ENCODE measurements at places on chromosomes 12 and 14.

- no peak for DNase-seq
Measured at GRCh38 chr12:111870706-111871105, 28.7 kb downstream of the MAPKAPK5 start.

DNA sequence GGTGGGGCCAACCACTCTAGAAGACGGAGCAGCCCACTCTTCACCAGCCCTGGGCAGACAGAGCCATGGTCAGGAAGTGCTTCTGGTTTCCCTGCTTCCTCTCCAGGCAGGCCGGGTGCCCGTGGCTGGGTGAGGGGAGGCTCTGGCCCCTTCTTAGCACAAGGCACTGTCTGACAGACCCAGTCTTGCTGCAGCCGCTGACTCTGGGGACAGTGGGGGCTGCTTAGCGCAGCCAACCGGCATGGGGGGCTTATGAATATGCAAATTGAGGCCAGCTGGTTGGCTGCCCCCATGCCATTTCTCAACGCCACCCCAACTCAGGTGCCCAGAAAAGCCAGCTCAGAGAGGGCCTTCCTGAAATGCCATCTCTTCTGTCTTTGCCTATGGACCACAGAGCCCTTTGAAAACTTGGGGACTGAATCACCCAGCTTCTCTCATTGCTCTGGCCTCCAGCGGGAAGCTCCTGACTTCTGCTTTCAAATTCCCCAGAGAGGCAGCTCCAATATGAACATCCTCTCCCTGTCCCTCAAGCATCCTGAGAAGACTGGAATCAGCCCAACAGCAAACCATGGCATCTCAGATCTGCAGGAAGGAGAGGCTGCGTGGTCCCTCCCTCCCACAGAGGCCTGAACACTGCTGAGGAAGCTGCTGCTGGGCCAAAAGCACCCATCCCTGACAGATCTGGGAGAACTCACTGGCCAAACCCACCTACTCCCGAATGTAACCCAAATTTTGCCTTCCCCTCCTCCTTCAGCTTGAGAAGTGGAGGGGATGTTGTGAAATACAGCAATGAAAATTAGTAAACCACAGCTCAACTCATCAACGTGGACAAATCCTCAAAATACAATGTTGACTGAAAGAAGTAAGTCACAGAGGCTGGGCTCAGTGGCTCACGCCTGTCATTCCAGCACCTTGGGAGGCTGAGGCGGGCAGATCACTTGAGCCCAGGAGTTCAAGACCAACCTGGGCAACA is at the start of gene PROX2:
PROX2 (minus strand) TSS at position 205 of the 973 bp plus-strand sequence. CDS start 12,311 bp downstream, outside the sequence.
- DNase-seq, result peak; percentile 42

DNA sequence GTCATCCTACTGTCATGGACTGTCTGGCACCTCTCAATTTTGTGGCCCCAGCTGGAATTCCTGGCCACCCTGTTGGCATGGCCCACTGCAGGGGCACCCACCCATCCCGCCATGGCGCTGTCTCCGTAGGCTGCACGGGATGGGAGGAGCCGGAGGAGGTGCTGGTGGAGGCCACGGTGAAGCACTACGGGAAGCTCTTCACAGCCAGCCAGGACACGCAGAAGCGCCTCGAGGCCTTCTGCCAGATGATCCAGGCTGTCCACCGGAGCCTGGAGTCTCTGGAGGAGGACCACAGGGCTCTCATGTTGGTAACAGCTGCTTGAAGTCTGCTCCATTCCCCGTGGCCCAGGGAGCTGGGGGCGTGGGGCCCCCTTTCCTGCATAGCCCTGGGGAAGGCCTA is 3.9 kb downstream of the CCDC197 start:
- DNase-seq, result no peak

DNA sequence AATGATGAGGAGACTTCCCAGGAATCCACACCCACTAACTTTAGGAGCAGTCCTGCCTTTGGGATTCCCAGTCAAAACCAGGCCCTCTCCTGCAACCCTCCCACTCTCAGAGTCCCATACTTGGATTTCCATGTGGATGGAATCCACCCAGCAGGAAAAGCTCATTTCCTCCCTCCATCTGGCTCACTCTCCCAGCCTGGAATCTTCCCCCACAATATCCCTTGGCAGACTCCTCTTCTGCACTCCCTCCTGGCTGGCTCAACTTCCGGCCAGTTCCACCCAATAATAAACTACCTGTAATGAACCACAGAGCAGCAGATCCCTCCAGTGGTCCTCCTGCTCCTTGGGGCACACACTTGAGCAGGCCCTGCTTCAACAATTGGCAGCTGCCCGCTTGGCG is 102.8 kb upstream of the EGLN3 start:
- DNase-seq, result no peak

DNA sequence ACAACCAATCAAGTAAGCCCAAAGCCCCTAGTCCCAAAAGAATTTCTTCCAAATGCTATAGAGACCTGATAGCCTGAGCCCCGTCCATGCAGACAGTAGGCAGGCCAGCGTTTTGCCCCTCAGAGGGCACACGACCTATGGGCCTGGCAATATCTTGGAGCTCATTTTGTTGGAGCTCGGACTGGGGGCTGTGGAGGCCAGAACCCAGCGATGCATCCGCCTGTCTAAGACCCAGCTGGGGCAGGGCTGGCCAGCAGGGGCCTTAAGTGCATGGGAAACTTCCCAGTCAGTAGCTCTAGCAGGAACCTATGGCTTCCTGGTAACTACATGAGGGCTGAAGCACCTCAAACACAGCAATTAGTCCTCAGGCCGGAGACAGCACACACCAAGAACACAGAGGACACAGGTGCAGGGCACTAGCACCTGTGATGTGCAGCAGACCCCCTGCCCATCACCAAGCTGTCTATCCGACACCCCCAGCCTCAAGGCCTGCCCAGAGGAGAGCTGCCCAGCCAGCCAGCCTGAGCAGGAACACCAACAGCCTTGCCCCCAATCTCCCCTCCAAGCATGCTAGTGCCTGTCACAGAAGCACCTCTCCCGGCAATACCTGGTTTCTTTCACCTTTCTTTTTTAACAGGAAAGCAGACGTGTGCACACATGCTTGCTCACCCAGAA is 50.8 kb downstream of the ARL6IP4 start:
- no peak for DNase-seq

- DNase-seq, result no peak
Measured at GRCh38 chr14:87312169-87312893, 680.7 kb downstream of the GALC start.

DNA sequence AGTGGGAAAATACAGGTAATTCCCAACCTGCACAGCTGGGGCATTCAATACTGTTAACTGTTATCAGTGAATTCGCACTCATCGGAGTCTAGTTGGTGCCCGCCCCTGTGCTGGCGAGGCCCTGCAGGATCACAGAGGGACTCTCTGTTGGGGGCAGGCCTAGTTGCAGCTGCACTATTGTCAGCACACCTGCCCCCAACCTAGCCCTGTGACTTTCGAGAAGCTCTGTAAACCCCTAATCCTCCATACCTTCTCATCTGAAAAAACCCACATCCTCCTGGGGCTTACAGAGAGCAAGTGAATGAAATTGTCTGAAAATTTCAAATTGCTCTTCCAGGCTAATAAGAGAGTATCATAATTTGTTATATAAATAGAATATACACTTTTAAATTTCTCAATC is 132.2 kb upstream of the NUDT4 start:
- DNase-seq, result peak; percentile 18

- DNase-seq, result no peak
Measured at GRCh38 chr14:65045006-65045405, 57.3 kb downstream of the MAX start.

DNA sequence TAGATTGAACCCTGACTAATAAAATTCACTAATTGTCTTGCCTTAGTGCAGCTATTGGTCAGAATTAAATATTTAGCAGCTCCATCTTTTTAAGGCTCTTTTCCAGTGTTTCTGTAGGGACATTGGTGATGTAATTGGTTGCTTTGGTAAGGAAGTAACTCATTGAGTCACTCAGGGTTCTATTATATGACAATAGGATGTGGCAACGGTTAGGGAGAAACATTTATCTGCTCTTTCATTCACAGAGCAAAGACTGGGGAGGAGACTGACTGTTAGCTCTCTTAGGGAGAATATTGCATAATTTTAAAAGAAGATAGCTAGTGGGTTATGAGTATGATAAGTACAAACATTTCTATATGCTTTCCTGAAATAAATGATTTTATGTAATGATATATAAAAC is 616.5 kb downstream of the TRHDE start:
- no peak for DNase-seq

GRCh38 chr14:104532191-104532555 is 47.4 kb upstream of the C14orf180 start:
- DNase-seq, result no peak

GRCh38 chr14:97788364-97788763 is 991.2 kb downstream of the VRK1 start:
- DNase-seq, result no peak

DNA sequence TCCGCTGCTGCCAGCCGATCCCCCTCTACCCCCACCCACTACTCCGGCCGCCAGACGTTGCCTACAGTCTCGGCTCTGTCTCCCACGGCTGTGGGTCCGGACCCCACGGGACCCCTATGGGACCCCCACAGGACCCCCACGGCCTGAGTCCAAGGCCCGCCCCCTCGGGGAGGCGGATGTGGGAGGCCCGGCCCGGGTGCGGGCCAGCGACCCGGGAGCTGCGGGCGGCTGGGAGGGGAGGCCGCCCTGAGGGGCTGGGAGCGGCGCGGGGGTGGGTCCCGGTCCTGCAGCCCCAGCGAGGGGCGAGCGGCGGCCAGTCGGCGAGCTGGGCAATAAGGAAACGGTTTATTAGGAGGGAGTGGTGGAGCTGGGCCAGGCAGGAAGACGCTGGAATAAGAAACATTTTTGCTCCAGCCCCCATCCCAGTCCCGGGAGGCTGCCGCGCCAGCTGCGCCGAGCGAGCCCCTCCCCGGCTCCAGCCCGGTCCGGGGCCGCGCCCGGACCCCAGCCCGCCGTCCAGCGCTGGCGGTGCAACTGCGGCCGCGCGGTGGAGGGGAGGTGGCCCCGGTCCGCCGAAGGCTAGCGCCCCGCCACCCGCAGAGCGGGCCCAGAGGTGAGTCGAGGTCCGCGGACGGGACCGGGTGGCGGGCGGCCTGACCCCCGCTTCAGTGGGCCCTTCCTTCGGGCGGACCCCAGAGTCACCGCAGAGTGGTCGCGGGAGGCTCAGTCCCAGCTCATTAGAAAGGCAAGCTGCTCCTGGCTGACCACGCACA is at the start of gene ACVRL1:
ACVRL1 (plus strand) TSS at position 422 of the 773 bp plus-strand sequence. CDS start 4,971 bp downstream, outside the sequence.
- DNase-seq, result no peak

GRCh38 chr12:44286336-44286735 is 450.5 kb downstream of the TMEM117 start:
- no peak for DNase-seq

DNA sequence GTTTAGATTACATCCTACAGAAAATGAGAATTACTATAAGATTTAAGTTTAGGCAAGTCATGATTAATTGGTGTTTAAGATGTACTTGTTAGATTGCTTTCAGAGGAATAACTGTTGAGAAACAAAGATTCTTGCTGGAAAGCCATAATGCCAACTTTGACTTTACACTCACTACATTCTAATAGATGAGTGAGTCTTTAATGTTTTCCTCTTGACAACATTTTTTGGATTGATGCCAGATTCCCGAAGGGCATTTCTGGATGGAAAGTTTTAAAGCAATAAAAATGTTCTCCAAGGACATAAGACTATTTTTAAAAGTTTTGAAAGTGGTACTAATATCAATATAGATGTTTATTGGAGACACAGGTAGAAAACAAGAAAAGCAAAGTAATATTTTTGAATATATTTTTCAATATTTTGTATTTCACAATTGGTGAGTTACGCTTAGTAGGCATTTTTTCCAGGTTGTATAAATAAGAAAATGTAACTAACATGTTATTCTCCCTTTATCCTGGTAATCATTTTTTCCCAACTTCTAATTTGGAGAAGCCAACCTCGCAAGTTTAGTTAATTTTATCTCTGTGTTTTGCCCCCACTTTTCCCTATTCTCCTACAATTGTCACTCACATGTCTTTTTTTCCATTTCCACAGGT is 307.3 kb downstream of the CEP128 start:
- DNase-seq, result no peak

DNA sequence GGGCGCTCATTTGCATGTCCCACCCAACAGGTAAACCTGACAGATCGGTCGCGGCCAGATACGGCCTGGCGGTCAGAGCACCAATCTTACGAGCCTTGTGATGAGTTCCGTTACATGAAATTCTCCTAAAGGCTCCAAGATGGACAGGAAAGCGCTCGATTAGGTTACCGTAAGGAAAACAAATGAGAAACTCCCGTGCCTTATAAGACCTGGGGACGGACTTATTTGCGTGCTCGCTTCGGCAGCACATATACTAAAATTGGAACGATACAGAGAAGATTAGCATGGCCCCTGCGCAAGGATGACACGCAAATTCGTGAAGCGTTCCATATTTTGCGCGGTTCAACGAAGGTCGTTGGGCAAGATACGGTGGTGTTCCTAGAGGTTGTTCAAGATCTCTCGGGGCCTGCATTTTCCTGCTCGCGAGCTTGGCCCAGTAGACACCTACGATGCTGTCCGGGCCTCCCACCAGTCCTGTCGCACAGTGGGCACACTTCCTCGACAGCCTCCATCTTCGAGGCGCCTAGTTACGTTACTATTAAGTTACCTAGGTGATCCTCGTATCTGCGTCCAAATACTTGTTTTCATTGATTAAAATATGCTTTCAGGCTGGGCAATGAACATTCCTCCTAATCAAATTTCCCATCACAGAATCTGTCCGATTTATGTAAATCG is at the start of gene RNU6-7:
RNU6-7 (plus strand) TSS at position 230 of the 675 bp plus-strand sequence.
- no peak for DNase-seq

DNA sequence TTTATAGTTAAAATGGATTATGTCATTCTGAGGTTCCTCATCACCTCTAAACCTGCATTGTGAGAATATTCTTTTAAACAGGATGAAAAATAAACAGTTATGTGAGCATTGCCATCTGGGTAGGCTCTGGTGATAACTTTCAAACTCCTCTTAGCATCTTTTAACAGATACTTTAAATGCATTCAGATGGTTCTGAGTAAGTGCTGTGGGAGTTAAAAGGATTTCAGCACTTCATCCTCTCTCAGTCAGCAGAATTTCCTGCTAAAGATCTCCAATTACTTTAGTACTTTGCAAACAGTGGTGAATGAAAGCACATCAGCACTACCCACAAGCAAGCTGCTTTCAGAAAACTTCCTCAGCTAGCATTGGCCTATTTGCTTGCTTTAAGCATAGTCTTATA is 59.3 kb upstream of the TMTC1 start:
- no peak for DNase-seq

DNA sequence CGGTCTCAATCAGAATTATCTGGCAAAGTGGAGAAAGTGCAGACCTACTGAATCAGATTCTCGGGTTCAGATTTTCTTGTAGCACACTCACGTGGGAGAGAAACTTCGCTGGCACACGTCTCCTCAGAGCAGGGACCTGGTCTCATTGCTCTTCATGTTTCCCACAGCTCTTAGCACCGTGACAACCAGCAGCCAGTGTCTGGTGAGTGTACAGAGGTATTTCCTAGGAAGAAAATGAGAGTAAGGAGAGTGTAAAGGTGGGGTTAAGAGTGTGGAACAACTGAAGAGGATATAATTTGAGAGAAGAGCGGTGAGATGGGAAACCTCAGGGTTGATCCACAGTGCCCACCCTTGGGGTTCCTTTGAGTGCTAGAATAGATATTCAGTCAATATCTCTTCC is 89.2 kb downstream of the ARF6 start:
- no peak for DNase-seq

- DNase-seq, result no peak
Measured at GRCh38 chr12:30622509-30622908, 73.2 kb downstream of the IPO8 start.

GRCh38 chr14:32020882-32021281 is 56.2 kb upstream of the ARHGAP5 start:
- no peak for DNase-seq

Data from activated T-cell treated with anti-CD3 and anti-CD28 coated beads, Interleukin-2, amount 50 U/mL, for 1 hour (primary cell).